Stimulated activated CD8-positive, alpha-beta memory T cell treated with anti-CD3 and anti-CD28 coated beads, Interleukin-4, amount 100 ng/mL, for 4 hours (primary cell): ENCODE measurements at places on chromosomes 4 and X.

DNA sequence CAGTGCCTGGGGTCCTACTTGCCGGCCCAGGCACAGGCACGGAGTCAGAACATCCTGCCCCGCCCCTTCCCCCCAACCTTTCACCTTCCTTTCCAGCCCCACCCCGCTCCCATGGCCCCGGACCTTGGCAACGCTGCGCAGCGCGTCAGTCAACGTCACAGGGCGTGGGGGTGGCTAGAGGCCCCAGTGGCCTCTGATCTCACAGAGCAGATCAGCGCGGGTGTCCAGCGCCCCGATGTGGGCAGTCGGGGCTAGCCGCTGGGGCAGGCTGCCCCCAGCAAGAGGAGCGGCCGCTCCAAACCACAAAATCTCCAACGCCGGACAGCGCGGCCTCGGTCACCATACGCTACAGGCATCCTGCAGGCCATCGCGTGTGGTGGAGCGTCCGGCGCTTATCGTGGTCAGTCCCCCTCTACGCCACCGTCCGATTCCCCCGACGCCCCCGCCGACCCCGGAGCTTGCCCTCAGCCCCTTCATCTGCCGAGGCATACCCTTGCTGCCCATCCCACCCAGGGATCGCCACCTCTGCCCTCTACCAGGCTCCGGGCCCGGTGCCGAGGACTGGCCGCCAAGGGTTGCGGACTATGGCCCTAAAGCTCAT lies 69.6 kb upstream of the APOOL start:
- DNase-seq, result no peak

- DNase-seq, result no peak
Measured at GRCh38 chrX:109632906-109633504, 8.0 kb upstream of the KCNE5 start.

GRCh38 chrX:124651031-124651430 lies 304.7 kb downstream of the SH2D1A start:
- no peak for DNase-seq

DNA sequence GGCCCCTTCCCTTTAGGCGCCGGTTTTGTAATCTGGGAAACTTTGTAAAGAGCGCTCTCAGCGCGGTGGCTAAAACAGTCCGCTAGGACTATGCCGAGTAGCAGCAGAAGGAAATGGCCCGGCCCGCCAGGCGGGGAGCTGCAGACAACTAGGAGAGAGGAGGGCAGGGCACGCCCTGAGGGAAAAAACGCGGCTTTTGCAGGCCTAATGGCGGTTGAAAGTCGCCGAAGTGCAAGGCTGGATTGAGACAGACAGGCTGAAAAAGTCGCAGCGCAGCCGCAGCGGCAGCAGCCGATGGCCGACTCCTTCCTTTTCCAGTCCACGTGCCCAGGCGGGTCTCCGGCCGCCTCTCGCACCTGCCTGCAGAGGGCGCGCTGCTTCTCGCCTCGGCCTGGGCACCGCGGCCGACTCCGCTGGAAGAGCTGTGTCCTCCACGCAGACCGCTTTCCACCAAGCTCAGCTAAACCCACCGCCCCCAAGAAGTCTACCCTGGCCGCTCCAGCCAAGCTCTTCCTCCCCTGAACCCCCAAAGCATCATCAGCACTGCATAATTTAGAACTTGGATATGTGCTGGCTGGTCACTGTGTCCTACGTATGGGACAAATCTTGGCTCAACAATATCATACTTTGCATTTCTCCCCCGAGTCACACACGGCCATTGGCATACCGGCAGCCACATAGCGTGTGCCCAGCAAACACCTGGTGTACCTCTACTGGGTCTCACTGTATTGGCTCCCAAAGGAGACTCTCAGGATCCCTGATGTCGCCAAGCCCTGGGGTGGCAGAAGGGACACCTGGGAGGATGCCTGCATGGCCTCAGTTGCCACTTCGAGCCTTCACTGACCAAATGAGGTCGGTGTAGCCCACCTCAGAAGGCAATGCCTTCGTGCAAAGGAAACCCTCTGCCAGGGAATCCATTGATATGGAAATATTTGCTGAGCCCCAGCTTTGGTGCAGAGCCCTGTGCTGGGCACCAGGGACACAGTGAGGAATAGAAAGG lies 14.5 kb downstream of the SLC25A5 start:
- no peak for DNase-seq

DNA sequence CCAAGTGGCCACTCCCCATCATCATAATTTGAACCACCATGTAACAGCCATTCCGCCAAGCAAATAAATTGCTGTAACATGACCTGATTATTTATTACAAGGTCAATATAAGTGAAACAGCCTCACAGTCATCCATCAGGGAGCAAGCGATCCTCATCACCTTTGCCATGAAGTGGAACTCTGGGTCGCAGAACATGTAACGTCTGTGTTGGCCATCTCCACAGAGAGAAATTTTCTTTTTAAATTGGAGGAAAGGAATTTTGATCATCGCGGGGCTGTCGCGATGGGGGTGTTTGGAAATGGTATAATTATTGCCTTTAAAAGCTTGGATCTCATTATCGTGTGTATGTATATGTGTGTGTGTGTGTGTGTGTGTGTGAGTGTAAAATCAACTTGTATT lies 90.2 kb downstream of the SHOX start:
- DNase-seq, result no peak

GRCh38 chrX:17736478-17736855 lies 826 bp upstream of the SCML1 start:
- DNase-seq, result no peak

- DNase-seq, result no peak
Measured at GRCh38 chr4:135123632-135124031, 922.0 kb upstream of the PABPC4L start.

GRCh38 chrX:154123241-154124219 lies 20.5 kb upstream of the OPN1LW start:
- DNase-seq, result no peak

GRCh38 chr4:41746440-41747229 lies 1.9 kb downstream of the PHOX2B start:
- DNase-seq, result no peak

DNA sequence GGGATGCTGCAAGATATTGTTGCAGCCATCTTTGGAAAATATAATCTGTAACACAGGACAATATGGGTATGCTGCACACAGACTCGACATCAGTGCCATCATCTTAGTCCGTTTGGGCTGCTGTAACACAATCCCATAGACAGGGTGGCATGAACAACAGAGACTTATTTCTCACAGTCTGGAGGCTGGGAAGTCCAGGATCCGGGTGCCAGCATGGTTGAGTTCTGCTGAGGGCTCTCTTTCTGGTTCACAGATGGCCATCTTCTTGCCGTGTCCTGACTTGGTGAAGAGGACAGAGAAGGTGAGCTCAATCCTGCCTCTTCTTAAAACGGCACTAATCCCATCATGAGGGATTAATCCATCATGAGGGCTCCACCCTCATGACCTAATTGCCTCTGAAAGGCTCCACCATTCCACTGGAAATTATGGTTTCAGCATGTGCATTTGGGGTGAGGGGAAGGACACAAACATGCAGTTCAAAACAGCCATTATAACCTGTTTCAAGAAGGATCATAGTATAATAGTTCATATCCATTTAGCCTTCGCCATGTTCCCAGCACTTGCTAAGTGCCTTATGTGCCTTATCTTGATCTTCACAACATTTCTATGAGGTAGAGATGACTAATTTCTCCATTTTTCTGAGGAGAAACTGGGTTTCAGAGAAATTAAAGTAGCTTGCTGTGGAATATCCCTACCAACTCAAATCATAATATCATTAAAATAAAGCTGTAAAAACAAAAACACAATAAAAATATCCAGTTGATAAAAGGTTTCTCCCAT lies 27.9 kb upstream of the SPP1 start:
- no peak for DNase-seq

DNA sequence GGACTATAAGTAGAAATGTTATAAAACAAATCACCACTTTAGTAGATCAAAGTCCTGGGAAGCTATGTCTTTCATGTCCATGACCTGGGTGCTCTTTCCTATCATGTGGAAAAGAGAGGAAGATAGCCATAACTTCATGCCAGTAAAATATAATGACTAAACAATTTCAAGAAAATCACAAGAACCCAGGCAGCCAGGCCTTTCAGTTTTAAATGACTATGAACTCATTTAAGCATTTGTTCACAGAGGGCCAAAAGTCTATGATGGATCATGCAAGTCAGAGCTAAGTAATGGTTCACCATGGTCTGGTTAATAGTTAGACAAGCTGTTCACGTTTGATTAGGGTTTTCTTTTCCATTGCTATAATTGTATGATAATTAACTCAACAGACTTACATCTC lies 155.8 kb downstream of the PPARGC1A start:
- DNase-seq, result no peak

GRCh38 chrX:24426340-24426913 lies 38.7 kb upstream of the PDK3 start:
- DNase-seq, result no peak

GRCh38 chr4:6225469-6225868 lies 25.1 kb upstream of the JAKMIP1 start:
- no peak for DNase-seq

- no peak for DNase-seq
Measured at GRCh38 chr4:39729557-39729956, 31.6 kb downstream of the UBE2K start.

- no peak for DNase-seq
Measured at GRCh38 chr4:5511791-5512190, 196.6 kb downstream of the EVC2 start.

GRCh38 chrX:28628120-28628519 lies 40.9 kb downstream of the IL1RAPL1 start:
- DNase-seq, result no peak

- DNase-seq, result no peak
Measured at GRCh38 chr4:119299741-119300100, 22.2 kb downstream of the FABP2 start.

DNA sequence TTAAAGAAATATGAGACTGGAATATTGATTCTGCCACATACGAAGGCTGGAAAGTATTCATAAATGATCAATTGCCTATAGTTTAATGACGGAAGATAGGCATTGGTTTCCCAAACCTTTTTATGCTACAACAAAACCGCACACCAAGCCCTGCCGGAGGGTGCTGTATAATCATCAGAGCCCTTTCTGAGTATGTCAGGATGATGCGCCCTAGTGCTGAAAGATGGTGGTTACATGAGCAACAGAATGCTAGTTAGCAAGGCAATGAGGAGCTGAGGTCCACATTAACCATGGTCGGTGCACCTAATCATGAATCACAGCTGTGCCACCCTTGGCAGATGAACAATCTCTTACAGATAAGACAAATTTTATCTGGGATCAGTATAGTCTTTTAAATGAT lies 491.1 kb downstream of the PACRGL start:
- no peak for DNase-seq

- DNase-seq, result no peak
Measured at GRCh38 chr4:182267048-182267447, 23.8 kb downstream of the TENM3 start.

- no peak for DNase-seq
Measured at GRCh38 chrX:101619364-101619763, 1.6 kb upstream of the ARMCX6 start.

GRCh38 chr4:129748991-129749390 lies 653.0 kb downstream of the C4orf33 start:
- no peak for DNase-seq

DNA sequence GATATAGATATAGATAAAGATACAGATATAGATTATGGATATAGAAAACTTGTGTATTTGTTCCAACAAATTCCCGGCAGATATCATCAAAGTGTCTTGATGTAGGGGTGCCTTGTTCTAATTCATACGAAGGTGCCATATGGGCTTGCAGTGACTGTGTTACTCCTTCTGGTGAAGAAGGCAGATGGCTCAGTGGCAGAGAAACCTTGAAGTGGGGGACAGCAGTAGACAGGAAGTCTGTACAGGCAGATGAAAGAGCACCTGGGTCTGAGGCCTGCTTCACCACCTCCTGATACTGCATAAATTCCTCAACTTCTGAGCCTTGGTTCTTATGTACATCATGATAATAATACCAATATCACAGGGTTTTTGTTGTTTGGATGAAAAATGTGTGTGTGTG lies 179.5 kb upstream of the GATB start:
- no peak for DNase-seq

GRCh38 chrX:69795702-69796101 lies 179.8 kb downstream of the EDA start:
- no peak for DNase-seq

- DNase-seq, result no peak
Measured at GRCh38 chrX:31551913-31552312, 480.1 kb upstream of the FTHL17 start.

- DNase-seq, result no peak
Measured at GRCh38 chrX:129686422-129686948, 31.7 kb upstream of the APLN start.

DNA sequence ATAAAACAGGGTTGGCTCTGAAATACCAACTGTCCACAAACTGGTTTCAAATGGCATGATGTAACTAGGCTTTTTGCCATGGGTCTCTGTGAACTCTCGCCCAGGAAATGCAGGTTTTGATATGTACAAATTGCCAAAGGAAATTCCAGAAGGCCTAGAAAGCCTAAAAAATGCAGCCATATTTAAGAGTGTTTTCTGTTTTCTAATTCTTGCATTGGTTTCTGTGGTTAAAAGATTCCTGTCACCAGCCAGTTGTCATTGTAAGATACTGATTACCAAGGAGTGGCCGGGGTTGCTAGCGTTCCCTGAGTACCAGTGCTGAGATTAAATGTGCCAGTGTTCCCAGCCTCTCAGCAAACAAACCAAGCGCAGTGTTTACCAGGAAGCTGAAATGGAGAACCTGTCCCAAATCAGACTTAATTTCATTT lies 53.9 kb upstream of the SORBS2 start:
- DNase-seq, result no peak

DNA sequence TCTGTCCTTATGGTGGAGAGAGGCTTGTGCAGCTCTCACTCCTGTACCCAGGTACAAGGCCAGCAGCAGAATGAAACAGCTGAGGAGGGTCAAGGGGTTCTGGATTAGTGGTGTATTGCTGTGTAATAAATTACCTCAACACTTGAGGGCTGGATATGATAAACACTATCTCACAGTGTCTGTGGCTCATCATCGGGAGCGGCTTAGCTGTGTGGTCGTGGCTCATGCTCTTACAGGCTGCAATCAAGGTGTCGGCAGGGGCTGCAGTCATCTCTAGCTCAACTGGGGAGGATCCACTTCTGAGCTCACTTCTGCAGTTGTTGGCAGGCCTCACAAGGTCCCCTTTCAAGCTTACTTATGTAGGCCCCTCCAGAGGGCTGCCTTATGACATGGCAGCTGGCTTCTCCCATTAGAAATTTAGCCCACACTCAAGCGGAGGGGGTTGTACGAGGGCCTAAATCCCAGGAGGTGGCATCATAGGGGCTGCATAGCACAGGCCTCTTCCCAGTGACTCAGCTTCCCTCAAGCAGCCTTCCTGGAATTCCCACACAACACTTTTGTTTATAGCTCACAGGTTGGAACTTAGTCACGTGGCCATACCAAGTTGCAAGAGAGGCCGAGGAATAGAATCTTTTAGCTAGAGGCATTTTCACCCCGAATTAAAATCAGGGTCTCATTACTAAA lies 148.2 kb upstream of the RPS6KA3 start:
- no peak for DNase-seq
